ENCODE measurements at places on chromosomes 12 and 14. TPM values are rescaled to one million over a fixed set of nuclear protein-coding genes. Genes with fewer than 3 reads are reported as not detected.

DNA sequence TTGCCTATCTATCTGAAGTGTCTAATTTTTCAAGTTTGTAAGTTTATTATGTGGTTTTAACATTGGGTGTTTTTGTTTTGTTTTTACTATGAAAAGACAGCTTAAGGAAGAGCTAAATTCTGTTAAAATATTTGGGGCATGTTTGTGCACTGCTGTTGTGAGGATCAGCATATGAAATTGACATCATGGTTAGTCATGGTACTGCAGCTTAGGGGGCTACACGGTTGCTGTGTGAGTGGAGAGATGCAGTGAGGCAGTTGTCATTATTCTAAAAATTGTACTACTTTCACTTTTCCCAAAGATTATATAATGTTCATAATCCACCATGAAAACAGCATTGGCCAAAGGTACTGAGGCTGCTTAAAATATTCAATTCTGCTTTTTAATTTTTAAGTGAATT lies 49.0 kb downstream of the ZC3H14 start:
- peaks cover 25% of the 10 kb centered on the region for H3K36me3 ChIP-seq
- no peak overlapping the region for H3K27ac ChIP-seq
- no peak overlapping the region for H3K4me3 ChIP-seq
- H3K4me1 ChIP-seq, result peaks cover 2% of the 10 kb centered on the region
- DNase-seq, result no peak

GRCh38 chr12:51883998-51884675 lies 3.8 kb upstream of the ANKRD33 start:
- no peaks in the 10 kb centered on the region for H3K36me3 ChIP-seq
- DNase-seq, result no peak
- H3K4me3 ChIP-seq, result no peak overlapping the region
- peaks cover 2% of the 10 kb centered on the region for H3K4me1 ChIP-seq
- H3K27ac ChIP-seq, result no peak overlapping the region
- H3K27me3 ChIP-seq, result no peaks in the 10 kb centered on the region

Gene DTX1
- total RNA-seq, result 8.6 TPM

- no peak overlapping the region for H3K4me3 ChIP-seq
- 0 out of 2 replicates have a peak, but pooled peaks cover 9% of the 10 kb centered on the region for H3K36me3 ChIP-seq
- H3K4me1 ChIP-seq, result no peaks in the 10 kb centered on the region
- DNase-seq, result no peak
These were observed 34.7 kb downstream of the SETD3 start for GRCh38 chr14:99445931-99446330.

Gene DIO2
- 0.23 TPM for total RNA-seq

Gene CACNA1C
- 1.9 TPM for total RNA-seq

Gene PDZRN4
- not detected for total RNA-seq

DNA sequence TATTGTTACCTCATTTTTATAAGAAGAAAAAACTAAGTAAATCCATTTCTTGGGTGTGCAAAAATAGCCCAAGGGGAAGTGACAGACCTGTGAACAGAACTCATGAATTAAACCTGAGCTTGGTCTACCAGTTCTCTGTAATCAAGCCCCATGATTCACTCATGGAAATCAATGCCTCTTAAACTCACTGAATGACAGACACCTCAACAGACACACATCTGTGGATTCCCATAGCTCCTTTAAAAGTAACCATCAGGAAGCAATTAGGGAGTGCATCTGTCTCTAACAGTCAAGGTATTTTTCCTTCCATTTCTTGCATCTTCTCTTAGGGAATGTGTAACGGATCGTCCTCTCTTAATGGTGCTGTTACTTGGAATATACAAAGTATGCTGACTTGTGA lies 215.0 kb upstream of the EEA1 start:
- H3K27ac ChIP-seq, result no peak overlapping the region
- H3K27me3 ChIP-seq, result no peaks in the 10 kb centered on the region
- H3K4me3 ChIP-seq, result no peak overlapping the region

GRCh38 chr14:76719666-76720065 lies 41.6 kb upstream of the VASH1 start:
- H3K4me1 ChIP-seq, result 0 out of 2 replicates have a peak, but pooled peaks cover 3% of the 10 kb centered on the region
- no peak overlapping the region for H3K27ac ChIP-seq
- H3K4me3 ChIP-seq, result no peak overlapping the region
- no peak for DNase-seq
- H3K36me3 ChIP-seq, result no peaks in the 10 kb centered on the region
- H3K27me3 ChIP-seq, result no peaks in the 10 kb centered on the region

DNA sequence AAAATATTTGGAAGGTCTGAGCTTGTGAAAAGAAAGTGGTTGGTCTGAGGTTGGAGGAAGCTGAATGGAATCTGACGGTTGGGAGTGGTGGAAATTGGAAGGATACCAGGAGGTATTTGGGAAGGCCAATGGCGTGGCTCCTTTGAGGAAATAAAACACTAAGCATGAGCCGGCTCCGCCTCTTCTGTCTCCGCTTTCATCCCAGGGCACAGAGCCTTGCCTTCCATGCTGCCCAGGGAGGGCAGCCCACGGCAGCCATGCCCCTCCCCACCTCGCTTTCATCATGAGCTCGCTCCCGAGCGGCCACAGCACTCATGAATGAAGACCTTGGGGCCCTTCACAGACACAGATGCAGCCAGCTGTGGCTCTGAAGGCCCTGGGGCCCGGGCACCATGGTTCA lies 36.2 kb downstream of the HSP90AA1 start:
- H3K4me1 ChIP-seq, result peaks cover 4% of the 10 kb centered on the region
- DNase-seq, result no peak
- no peaks in the 10 kb centered on the region for H3K27me3 ChIP-seq
- H3K27ac ChIP-seq, result no peak overlapping the region

Gene CCDC38
- not detected for total RNA-seq

DNA sequence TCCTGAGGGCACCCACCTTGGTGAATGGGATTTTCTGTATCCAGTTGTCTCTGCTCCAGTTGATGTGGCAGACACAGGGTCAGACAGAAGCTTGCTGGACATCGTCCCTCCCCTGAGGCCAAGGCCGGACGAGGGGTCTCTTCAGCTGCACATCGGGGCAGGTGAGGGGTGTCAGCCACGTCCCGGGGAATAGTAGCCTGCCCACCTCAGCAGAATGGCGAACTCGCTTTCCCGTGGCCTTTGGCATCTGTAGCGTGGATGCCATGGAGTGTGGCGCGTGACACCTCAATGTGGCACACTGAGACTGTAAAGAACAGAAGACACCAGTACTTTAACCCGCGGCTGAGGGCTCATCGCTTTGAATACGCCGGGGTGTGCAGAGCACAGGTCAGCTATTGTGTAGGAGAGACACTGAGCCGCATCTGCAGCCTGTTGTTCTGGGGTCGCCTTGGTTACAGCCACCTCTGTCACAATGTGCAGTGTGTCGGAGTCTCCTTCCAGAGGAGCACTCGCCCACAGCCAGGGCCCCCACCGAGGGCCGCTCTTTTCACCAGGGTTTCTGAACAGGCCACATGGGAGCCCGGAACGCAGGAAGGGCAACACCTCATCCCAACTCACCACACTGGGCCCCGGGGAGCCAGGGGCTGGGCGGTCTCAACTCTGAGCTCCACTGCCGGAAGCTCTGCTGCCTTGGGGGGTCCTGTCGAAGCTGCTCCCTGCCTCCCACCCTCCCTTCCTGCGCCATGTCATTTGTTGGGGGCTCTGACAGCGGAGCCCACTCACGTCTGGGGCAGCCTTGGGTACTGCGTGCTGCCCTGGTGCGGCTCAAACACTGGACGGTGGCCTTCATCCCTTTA lies 77.0 kb downstream of the ADGRD1 start:
- no peak overlapping the region for H3K4me3 ChIP-seq
- H3K27me3 ChIP-seq, result no peaks in the 10 kb centered on the region
- no peaks in the 10 kb centered on the region for H3K4me1 ChIP-seq
- H3K36me3 ChIP-seq, result no peaks in the 10 kb centered on the region

DNA sequence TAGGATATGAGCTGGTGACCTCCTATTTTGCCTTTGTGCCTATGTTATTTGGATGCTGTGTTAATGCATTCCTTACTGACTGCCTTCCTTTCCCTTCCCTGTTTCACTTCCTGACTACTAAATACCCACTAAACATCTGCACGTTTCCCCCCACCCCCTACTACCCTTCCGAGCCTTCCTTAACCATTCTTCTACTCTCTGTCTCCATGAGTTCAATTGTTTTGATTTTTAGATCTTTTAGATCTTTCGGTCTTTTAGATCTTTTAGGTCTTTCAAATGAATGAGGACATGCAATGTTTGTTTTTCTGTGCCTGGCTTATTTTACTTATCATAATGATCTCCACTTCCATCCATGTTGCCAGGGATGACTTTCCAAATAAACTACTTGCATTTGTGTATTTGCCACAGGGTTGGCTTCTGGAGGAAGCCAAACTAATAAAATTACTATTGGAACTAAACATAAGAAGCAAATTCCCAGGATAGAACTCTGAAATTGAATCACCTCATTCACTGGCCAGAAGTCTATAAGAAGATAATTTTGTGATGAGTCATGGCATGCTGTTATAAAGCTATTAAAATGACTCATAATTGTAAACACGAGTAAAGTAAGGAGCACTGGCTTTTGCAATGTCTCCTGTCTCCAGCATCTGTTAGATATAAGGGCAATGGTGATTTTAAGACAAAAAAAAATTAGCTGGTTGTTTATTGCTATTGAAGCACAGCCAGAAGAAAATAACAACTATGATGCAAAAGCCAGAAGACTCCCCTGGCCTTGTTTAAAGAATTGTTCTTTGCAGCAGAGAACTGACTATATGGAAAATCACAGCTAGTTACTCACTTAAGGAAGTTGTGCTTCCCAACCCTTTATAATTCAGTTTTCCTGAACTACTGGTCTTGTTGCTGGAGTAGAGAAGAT lies 586.3 kb downstream of the LRFN5 start:
- no peaks in the 10 kb centered on the region for H3K27me3 ChIP-seq
- no peaks in the 10 kb centered on the region for H3K4me1 ChIP-seq
- no peaks in the 10 kb centered on the region for H3K36me3 ChIP-seq
- no peak overlapping the region for H3K27ac ChIP-seq
- no peak overlapping the region for H3K4me3 ChIP-seq

DNA sequence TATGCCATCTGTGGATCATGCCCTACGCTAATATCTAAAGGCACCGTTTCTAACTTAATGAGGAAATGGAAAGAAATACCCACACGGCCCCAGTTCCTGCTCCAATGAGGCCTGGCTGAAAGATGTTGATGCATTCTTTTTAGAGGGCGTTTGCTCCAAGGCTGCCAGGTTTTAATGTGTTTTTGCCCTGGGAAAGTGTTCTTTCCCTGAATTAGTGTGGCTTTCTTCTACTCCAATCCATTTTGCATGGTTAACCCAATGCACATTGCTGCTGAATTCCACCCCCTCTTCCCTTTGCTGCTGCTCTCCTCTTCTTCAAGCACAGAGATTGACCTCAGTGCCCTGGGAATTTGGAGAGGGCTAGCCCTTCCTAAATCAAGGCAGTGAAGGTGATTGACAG lies 1.1 kb downstream of the MYF5 start:
- peaks cover 2% of the 10 kb centered on the region for H3K27me3 ChIP-seq
- no peak for DNase-seq
- no peaks in the 10 kb centered on the region for H3K36me3 ChIP-seq
- H3K27ac ChIP-seq, result no peak overlapping the region

GRCh38 chr14:104731320-104732294 lies 7.6 kb downstream of the ADSS1 start:
- peaks cover 3% of the 10 kb centered on the region for H3K27me3 ChIP-seq
- no peak overlapping the region for H3K4me3 ChIP-seq
- H3K4me1 ChIP-seq, result no peaks in the 10 kb centered on the region
- no peak overlapping the region for H3K27ac ChIP-seq
- no peak for DNase-seq

Gene ZDHHC22
- 55.2 TPM for total RNA-seq

- peaks cover 6% of the 10 kb centered on the region for H3K4me1 ChIP-seq
- DNase-seq, result no peak
- H3K27ac ChIP-seq, result no peak overlapping the region
- peaks cover 1% of the 10 kb centered on the region for H3K27me3 ChIP-seq
These were observed 190.2 kb upstream of the CNOT2 start for GRCh38 chr12:70052931-70053497.

Gene ORAI1
- total RNA-seq, result 29.9 TPM

Gene KRT78
- not detected for total RNA-seq

Gene HRK
- total RNA-seq, result 2.7 TPM

GRCh38 chr14:98906123-98906995 lies 365.6 kb downstream of the BCL11B start:
- peaks cover 4% of the 10 kb centered on the region for H3K4me1 ChIP-seq
- H3K4me3 ChIP-seq, result no peak overlapping the region
- DNase-seq, result no peak

DNA sequence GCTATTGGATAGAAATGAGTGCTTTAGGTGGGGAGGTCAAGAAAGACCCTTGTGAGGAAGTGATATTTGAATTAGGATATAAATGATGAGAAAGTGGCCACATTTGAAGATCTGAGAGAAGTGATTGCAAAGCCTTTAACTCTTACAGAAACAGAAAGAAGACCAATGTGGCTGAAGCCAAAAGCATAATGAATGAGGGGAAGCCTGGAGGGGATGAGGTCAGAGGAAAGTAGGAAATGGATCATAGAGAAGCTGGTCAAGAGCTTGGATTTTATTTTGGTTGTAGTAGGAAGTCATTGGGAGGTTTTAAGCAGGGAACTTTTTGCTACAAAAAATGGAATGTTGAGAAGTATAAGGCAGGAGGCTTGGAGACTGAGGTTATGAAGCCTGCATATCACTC lies 3.5 kb upstream of the GYS2 start:
- no peaks in the 10 kb centered on the region for H3K27me3 ChIP-seq
- no peak overlapping the region for H3K27ac ChIP-seq
- DNase-seq, result no peak
- no peaks in the 10 kb centered on the region for H3K4me1 ChIP-seq
- H3K4me3 ChIP-seq, result no peak overlapping the region
- no peaks in the 10 kb centered on the region for H3K36me3 ChIP-seq

DNA sequence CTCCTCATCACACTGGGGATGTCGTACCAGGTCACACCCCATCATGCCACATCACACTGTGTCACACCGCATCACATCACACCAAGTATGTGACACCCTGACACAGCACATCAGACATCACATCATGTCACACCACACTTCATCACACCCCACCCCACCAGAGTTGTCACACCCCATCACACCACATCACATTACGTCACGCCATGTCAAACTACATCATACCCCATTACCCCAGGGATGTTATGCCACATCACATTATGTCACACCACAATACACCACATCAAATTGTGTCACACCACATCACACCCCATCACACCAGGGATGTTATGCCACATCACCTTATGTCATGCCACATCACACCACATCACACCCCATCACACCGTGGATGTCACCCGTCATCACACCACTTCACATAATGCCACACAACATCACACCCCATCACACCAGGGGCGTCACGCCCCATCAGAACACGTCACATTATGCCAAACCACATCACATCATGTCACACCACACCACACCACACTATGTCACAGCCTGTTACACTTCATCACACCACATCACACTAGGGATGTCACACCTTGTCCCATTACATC lies 133.6 kb downstream of the TMEM121 start:
- DNase-seq, result no peak
- no peaks in the 10 kb centered on the region for H3K27me3 ChIP-seq
- no peaks in the 10 kb centered on the region for H3K36me3 ChIP-seq
- H3K27ac ChIP-seq, result no peak overlapping the region

DNA sequence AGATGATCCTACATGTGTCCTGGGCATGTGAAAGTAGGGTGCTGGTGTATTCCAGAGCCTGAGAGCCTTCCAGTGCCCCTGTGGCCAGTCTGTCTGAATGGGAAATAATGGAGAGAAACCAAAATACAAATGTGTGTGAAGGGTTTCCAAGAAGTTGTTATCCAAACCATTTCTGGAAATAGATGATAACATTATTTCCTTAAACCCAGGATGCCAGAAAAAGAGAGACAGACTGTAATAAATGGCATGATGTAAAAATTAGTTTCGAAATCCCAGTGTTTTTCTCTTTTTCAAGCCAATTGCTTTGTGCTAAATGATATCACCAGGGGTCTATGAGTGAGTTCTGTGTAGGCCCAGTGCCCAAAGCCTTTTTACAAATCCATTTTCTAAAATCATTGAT lies 175.3 kb downstream of the PHLDA1 start:
- no peak overlapping the region for H3K4me3 ChIP-seq
- H3K27ac ChIP-seq, result no peak overlapping the region
- no peak for DNase-seq
- H3K27me3 ChIP-seq, result no peaks in the 10 kb centered on the region
- no peaks in the 10 kb centered on the region for H3K36me3 ChIP-seq
